ENCODE measurements at places on chromosomes 4 and X.

DNA sequence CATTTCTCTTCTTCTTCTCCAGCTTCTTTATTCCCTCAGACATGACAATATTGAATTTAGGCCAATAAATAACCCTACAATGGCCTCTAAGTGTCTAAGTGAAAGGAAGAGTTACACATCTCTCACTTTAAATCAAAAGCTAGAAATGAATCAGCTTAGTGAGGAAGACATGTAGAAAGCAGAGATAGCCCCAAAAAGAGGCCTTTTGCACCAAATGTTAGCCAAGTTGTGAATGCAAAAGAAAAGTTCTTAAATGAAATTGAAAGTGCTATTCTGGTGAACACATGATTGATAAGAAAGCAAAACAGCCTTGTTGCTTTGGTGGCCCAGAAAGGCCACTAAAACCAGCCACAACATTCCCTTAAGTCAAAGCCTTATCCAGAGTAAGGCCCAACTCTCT lies 146.2 kb upstream of the HHIP start:
- DNase-seq: no peak

DNA sequence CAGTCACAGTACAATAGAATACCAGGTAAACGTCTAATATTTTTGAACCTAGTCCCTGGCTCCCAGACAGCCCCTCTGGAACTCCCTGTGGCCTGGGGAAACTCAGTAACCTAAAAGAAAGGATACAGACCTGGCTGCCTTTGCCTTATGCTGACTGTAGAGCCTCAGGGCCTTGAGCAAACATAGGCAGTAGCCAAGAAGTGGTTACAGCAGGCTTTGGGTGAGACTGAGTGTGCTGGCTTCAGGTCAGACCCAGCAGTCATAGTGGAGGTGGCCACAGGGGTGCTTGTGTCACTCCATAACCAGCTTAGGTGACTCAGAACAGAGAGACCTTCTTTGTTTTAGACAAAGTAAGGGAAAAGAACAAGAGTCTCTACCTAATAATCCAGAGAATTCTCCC lies 141.8 kb upstream of the PRDX4 start:
- DNase-seq: no peak

DNA sequence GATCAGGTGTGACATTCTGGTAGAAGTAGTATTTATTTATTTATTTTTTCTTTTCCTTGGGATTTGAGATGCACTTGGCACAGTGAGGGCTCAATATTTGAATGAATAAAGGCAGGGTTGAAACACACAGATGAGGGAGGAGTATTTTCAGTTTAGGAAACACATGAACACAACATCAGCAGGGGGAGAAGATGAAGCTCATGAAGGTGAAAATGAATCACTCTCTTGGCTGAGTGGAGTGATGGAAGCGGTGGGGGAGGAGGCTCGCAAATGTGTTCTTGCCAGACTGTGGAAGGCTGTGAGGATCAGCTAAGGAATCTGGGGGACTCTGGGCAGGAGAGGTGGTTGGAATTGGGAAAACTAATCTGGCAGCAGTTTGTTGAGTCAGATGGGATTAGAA lies 55.3 kb downstream of the ARHGAP10 start:
- DNase-seq: no peak

DNA sequence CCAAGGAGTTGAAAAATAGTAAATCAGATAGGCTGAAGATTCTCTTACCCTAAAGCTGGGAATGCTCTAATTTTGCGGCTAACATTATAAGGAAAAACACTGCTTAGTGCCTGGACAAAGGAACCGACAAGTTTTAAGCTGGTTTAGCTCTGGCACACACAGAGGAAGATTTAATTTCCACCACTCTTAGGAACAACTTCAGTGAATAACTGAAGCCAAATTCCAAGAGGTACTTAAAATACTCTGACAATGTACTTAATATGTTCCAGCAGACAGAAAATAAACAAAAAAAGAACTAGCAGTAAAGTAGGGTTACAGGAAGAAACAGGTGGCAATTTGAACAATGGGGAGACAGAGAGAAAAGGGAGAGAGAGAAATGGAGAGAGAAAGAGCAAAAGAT lies 340.8 kb upstream of the NDST4 start:
- no peak for DNase-seq

- DNase-seq: no peak
Measured at GRCh38 chr4:2928242-2929176, 34.7 kb downstream of the NOP14 start.

DNA sequence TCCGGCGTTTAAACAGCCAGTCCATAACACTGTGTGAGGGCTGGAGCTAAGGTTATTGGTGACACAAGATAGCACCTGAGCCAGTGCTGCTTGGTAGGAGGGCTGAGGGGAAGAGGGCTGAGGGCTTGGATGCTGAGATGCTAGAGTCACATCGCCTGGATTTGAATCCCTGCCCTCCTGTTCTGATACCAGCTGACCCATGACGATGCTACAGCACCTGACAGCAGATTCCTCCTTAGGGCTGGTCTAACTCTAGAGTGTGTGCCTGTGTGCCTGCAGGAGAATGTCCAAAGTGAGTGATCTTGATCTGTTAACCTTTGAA lies 102.5 kb downstream of the PTTG2 start:
- no peak for DNase-seq

- no peak for DNase-seq
Measured at GRCh38 chr4:3339577-3339976, 46.8 kb downstream of the RGS12 start.

DNA sequence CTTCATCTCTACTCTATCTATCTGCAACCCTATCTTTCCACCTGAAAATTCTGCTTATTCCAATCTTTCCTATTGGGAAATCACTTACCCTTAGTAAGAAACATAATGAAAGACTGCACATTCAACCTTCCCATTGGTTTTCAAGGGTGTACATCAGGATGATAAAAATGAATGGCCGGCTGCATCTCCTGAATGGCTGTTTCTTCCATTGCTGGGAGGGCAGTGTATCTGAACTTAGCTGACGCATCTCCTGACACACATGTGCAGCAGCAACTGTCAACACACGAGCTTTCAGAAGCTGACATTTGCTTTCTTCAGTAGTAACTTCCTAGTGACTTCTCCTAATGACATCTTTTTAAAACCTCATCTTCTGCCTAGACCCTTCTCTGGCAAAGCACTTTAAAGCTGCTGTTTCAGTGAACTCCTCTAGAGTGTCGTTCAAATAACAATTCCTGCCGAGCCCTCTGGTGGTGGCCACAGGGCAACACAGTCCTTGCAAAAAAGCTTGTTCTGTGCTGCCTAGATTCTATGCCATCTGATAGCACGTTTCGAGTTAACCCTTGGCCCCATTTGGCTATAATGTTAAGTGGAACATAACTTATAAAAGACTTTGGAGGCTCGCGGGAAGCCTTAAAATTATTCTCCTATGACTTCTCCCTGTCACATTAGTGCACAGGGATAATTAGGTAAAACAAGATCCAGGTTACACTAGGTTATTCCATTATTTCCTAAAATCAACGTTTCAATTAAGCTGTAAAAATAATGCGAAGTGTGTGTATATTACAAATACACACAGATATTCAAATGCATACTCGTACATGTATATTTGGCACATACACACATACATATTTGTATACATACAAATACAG lies 2340.7 kb downstream of the PCDH7 start:
- no peak for DNase-seq

- DNase-seq: no peak
Measured at GRCh38 chrX:39421006-39421405, 619.7 kb downstream of the MID1IP1 start.

DNA sequence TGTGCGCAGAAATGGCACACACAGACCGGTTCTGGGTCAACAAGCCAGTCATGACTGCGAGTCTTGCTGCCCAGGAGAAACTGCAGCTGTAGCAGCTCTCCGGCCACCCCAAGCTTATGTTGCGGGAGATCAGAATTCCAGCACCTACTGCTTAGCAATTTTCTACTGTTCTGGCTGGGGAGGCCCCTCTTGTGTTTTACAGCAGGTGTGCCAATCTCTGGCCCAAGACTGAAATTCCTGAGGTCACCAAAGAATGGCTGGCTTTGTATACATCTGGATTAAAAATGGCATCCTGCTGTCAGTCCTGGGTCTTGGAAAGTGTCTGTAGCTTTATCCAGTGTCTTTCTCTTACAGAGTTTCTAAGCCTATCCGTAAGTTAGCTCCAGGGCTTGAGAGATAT lies 68.9 kb upstream of the TRAM1L1 start:
- no peak for DNase-seq

GRCh38 chrX:57177070-57177469 lies 39.9 kb upstream of the SPIN2A start:
- no peak for DNase-seq

- DNase-seq: no peak
Measured at GRCh38 chr4:120432301-120432860, 365.7 kb upstream of the MAD2L1 start.

DNA sequence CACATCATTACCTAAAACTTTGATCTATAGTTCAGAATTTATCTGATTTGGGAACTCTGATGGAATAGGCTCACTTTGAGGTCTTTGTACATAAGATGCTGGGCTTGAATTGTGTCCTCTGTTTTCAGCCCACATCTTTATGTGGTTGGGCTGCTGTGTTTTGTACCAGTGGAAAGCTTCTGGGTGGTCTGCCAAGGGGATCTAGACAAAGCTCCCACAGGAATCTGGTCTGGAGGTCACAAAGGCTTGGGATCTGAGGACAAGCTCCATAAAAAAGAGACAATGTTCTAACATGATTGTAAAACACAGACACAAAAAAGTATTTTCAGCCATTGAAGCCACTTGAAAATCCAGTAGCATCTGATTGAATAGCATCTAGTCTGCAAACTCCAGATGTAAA lies 393.5 kb upstream of the PITX2 start:
- DNase-seq: no peak

- DNase-seq: peak; percentile 74
Measured at GRCh38 chrX:48917139-48918001, 1.5 kb downstream of the PIM2 start.

DNA sequence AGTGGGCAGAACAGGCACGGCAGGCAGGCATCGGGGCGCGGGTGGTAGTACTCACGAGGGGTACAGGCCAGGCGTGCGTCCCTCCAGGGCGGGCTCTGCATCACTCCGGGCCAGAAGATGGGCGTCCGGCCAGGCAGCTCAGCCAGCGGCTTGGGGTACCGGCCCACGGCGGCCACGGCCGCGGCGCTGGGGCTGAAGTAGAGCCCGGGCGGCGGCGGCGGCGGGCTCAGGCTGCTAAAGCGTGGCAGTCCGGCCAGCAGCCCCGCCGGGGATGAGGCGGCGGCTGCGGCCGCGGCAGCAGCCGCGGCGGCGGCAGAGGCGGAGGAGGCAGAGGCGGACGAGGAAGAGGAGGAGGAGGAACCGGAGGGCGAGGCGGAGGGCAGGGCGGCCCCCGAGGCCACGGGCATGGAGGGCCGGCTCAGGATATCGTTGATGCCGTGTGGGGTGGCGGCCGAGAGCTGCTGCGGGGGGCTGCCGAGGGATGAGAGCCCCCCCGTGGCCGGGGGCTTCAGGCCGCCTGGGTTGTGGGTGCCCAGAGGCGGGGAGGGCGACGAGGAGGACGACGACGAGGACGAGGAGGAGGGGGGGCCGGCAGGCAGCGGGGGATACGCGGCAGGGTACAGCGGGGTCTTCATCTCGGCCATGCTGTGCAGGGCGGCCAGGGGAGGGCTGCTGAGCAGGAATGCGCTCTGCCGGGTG lies 1.4 kb downstream of the NKX6-1 start:
- no peak for DNase-seq

- DNase-seq: no peak
Measured at GRCh38 chr4:5705647-5706320, 2.6 kb downstream of the EVC2 start.

DNA sequence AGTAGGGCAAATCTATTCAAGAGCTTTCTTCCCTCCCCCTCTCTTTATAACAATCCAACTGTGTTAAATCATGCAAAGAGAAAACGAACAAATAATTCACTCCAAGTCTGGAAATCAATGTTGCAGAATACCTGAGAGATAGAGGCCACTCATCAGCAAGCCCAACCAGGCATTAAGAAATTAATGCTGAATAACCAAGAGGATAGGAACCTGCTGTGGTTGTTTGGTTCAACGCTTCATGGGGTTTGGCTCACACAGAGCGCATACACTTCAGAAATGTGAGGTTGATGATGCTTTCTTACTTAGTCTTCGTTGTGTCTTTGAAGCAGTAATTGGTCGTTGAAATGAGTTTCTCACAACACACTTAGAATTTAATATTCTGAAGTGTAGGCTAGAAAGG lies 1540.0 kb upstream of the PABPC4L start:
- no peak for DNase-seq

- DNase-seq: no peak
Measured at GRCh38 chr4:88130544-88131305, 27.7 kb downstream of the ABCG2 start.

- DNase-seq: no peak
Measured at GRCh38 chr4:77471821-77472495, 133.7 kb upstream of the CXCL13 start.

GRCh38 chr4:110073053-110073845 lies 125.2 kb downstream of the ELOVL6 start:
- DNase-seq: no peak

DNA sequence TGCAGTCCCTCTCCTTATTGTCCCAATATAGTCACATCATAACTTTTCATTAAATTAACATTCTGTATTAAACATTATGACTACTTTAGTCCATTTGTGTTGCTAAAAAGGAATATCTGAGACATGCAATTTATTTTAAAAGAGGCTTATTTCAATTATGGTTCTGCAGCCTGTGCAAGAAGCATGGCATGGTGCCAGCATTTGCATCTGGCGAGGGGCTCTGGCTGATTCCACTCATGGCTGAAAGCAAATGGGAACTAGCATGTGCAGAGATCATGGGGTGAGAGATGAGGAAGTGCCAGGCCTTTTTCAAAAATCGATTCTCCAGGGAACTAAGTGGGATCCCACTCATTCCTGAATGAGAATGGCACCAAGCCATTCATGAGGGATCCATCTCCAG lies 476.3 kb upstream of the RPS6KA3 start:
- DNase-seq: no peak

DNA sequence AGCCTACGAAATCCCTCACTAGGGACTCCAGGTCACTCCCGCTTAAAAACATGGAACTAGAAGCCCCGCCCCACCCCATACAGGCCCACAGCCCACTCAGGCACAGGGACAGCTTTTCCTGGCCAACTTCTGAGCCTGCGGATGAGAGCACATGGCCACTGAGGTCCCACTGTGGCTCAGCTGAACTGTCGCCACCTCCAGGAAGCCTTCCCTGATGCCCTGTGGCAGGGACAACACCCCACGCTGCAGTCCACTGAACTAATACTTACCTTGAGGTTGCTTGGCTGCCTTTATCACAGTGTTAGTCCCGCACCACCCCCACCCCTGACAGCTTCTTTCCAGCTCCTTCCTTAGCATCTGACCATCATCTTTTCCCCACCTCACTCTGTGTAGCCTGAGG lies 39.3 kb upstream of the MAN2B2 start:
- no peak for DNase-seq

DNA sequence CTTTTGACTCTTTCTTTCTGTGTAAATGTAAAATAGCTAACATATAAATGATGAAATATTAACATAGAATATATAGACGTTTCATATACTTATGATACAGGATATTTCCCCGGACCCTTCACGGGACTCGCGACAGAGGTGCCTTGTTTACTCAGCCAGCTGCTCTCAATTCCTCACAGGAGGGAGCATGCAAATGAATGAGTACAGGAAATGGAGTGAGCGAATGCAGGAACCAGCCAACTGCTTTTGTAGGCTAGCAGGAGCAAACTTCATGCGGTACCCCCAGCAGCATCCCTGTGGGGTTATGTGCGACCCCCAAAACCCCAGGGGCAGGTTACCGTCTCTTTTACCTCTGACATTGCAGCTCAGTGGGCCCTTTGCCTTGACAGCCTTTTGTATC lies 110.3 kb upstream of the PDHA2 start:
- DNase-seq: no peak

All from stimulated activated CD8-positive, alpha-beta memory T cell treated with anti-CD3 and anti-CD28 coated beads, Interleukin-4, amount 100 ng/mL, for 4 hours (primary cell).